ENCODE measurements at places on chromosomes 3 and 15.

DNA sequence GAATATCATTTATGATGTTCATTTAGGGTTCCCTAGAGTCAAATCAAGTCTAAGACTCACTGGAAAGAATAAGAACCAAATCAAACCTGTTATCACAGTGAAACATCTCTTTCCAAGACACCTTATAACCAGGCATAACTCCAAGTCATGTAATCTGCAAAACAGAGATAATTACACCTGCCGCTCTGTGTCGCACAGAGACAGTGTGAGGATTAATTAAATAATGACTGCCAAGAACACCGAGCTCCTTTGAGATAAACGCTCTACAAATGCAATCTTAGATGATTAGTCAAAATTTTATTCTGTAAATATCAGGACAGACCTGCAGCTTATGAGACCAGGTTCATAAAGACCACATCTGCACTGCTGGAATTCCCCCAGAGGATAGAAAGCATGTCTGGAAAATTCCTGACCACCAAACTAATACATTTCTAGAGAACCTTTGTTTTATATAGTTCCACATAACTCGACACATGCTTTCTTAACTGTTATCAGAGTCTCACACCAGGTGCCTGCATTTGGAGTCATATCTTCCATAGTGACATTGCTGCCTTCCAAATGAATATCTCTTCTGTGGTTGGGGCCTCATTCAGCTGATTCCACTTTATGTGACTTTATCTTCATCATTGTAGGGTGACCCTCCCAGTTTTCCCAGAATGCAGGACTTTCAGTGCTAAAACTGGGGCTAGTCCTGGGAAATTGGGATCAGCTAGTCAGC lies 252.8 kb downstream of the CD47 start:
- DNase-seq = no peak

- no peak for DNase-seq
These were observed 53.8 kb downstream of the BCHE start for GRCh38 chr3:165783383-165783782.

DNA sequence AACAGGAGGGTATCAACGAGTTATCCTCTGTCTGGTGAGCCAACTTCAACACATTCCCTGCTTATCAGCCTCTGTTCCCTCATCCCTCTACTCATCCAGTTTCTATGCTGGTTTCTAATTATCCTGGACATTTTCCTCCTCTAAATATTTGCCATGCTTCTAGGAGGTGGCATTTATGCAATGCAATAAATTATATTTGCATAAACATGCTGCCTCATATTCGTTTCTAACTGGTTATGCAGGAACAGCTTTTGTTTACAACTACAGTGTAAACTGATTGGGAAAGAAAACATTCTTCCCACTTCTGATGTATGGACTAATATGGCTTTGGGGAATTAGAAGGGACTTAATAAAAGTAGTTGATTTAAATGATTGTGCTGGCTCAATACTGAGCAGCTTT lies 122.3 kb downstream of the TFG start:
- no peak for DNase-seq

- no peak for DNase-seq
These were observed 32.9 kb upstream of the MTMR10 start for GRCh38 chr15:31024330-31024729.

DNA sequence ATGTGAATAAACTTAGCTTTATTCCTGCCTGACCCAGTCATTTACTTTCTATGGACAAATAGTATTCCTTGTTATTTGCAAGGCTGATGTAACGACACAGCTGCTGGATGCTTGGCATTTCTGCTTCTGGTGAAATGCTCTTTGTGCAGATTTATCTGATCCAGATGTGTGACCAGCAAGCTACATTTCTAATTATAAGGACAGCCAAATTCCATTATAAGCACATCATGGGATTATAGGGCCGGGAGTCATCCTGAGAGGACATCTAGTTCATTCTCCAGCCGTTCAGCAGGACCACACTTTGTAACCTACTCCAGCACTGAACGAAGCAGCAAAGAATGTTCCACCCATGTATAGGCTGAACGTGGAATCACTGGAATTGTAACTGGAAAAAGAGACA lies 42.9 kb downstream of the FNDC3B start:
- DNase-seq = no peak

- no peak for DNase-seq
These were observed 44.9 kb downstream of the CHD2 start for GRCh38 chr15:92944946-92945521.

DNA sequence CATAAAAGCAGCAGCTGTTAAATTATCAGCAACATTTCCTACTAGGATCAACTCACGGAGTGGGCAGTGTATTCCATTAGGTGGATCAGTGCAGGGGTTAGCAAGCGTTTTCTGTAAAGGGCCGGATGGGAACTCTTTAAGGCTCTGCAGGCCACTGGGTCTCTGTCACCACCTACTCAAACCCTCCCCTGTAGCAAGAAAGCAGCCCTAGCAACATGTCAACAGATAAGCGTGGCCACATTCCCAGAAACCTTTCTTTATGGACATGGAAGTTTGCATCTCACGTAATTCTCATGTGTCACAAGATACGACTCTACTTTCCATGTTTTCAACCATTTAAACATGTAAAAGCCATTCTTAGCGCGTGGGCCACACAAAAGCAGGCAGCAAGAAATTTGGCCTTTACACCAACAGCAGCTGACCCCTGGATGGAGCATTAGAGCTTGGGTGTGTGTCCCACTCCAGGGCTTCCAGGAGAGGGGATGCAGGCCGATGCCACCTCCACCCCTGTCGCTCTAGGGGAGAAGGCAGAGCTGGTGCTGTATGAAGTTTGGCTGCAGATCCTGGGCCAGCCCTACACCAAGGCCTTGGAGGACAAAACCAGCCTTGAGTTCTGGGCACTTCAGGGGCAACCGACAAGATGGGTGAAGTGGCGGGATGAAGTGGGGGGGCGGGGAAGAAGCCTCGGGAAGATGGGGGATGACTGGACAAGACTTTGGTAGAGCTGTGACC lies 48.2 kb upstream of the CSPG4 start:
- no peak for DNase-seq

GRCh38 chr3:99614768-99615167 lies 23.6 kb upstream of the COL8A1 start:
- no peak for DNase-seq

DNA sequence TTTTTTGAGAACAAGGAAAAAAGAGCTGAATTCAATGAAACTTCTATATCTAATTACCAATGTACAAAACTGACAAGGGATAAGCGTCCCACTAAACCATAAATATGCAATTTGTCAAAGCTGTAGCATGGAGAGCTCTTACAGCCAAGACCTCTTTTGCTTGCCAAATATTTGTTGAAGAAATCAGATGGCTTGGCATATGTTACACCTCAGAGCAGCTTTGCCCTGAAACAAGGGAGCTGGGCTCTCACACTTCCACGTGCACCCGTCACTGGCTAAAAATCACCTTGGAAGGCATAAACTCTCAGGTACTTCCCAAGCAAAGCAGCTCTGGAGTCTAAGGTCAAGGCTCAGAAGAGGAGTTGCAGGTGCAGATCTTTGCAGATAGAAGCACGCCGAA lies 324.7 kb upstream of the SLCO3A1 start:
- DNase-seq = no peak

DNA sequence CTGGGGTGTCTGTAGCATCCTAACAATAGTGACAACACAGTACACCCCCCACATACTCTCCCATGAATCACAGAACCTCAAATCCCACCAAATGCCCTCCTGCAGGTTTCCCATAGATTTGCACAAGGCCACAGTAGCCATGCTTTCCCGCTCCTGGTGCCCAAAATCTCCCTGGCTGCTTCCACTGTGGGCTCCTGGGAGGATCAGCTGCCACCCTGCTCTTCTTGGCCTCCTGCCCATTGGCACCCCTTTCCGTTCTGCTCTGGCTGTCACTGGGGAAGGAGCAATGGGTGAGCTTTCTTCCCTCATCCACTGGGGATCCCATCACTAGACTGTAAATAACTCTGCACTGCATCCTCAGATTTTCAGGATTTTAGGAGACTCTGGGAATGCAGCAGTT lies 92.1 kb upstream of the SLC24A5 start:
- DNase-seq = no peak
